COR-L47 (cell line): ENCODE measurements at places on chromosomes 1 and 21.

DNA sequence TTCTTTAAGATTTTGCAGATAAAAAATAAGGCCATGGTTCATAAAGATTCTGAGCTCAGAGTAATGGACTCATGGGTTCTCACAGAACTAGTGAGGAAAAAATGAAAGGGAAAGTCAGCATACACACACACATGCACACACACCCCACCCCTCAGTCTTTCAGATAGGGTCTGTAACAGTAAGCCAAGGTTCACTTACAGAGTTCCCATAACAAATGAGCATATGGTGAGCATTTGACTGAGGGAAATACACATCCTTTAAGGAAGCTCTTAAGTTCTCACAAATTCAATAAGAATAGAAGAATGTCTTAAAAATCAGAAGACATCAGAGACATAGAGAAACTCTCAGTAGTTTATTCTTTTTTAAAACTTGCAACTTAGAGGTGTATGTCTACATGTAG lies 57.9 kb downstream of the NTMT2 start:
- no peak for DNase-seq

DNA sequence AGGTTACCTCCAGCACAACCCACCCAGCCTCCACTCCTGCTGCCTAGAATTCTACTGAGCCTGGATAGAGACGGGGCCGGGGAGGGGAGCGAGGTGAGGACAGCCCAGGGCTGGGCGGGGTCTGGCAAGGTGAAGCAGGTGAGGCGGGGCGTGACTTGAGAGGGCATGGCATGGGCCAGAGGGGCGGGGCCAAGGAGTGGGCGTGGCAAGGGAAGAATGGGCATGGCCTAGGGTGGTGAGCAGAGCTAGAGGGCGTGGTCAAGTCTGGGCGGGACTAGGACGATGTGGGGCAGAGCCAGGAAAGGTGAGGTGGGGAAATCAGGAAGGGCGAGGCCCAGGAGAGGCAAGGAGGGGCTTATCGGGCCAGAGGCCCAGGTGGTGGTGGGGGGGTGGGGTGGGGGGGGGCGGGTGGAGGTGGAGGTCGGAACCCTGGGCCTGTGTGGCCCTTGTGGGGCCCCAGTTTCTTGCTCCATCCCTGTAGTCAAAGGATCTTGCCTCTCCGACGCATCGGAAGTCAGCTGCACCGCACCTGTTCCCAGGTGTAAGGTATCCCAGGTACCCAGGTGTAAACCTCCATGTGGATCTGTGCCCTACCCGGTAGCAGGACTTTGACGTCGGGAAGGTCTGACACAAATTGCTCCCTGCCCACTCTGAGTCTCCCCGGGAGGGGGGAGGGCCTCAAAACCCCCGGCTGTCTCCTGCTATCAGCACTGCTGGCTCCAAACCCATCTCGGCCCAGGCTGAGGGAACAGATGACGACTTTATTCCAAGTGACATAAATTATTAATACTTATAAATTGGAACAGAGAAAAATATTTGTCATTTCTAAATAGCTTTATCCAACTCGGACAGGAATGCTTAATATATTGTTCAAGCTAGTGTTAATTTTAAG lies 32.9 kb upstream of the UTS2 start:
- DNase-seq: no peak

DNA sequence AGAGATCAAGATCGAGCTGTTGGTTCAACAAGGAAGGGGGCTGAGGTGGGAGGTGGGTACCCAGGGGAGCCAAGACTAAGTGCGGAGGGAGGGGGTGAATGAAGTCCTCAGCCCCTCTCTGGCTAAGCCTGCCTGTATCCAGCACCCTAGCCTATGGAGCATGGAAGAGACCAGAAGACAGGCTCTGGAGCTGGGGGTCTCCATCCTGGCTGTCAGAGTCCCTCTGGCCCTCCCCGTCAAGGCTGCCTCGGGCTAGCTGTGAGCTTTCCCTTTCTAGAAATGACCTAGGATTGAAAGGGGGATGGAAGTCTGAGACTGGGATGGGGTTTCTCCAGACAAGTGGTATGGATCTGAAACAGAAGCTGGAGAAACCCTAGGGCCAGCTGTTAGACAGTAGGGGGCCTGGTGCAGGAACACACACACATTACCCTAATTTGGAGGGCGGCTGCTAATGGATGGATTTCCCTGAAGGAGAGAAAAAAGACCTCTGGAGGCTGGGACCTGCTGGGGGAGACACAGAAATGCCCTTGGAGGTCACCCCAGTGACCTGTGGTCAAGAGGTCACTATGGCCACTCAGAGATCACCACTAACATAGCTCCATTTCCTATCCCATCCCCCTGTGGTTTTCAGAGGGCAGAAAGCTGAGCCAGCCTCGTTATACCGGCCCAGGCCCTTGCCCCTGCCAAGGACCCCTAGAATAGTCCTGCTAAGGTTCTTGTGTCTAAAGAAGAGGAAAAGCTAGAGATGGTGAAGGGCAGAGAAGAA lies 107.8 kb downstream of the TMEM53 start:
- DNase-seq: no peak

DNA sequence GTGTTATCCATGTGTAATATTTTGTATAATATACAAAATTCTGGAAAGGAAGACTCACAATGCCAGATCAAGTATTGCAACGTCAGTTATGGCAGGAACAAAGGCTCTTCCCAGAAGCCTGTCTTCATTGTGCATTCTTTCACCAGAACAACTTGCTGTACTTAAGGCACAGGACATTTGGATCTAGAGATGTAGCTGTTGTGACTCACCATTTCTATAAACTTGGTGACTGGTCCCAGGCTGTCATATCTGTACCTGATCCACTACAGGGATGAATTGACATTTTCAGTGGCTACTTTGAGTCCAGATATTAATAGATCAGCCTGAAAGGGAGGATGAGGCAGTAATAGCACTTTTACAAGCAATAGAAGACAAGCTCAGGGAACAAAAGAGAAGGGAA lies 299.8 kb downstream of the DISC1 start:
- DNase-seq: no peak

DNA sequence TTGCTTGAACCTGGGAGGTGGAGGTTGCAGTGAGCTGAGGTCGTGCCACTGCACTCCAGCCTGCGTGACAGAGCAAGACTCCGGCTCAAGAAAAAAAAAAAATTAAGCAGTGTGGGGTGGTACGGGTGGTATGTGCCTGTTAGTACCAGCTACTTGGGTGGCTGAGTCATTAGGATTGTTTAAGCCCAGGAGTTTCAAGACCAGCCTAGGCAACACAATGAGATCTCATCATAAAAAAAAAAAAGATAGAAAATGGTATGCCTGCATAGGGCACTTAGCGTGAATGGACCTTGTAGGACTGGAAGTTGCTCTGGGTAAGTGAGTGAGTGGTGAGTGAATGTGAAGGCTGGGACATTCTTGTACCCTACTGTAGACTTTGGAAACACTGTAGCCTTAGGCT lies 37.0 kb downstream of the TBCE start:
- DNase-seq: no peak

DNA sequence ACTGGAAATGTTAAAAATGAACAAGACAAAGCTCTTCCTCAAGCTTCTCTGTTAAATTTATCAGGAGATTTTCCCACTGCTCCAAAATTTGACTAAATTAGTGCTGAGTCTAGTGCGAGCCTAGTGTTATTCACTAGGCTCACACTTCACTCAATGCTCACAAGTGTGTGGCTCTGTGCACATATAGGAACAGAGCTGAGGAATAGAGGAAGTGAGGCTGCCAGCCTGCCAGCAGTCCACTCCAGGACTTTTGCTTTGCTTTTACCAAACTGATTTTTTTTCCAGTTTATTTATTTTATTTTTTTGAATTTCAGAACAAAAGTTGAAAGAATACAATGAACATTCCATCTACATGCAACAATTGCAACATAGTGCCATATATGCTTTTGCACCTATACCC lies 87.2 kb downstream of the VAV3 start:
- DNase-seq: no peak

DNA sequence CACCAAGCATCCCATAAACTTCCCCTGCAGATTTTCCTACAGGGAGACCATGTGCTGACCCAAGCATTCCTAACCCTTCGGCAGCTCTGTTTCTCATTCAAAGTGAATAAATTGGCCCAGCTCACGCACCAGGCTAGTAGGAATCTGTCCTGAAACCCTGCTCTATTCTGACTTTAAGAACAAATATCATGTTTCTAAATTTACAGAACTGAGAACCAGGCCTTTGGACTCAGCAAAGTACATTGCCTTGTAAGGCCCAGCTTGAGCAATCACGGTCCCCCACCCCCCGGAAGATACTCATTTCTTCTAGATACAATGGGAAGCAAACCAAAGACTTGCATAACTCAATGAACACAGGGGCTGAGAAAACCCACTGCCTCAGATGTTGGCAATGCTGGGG lies 160.1 kb upstream of the NFIA start:
- no peak for DNase-seq

GRCh38 chr1:94651076-94651475 lies 109.5 kb upstream of the F3 start:
- DNase-seq: no peak

DNA sequence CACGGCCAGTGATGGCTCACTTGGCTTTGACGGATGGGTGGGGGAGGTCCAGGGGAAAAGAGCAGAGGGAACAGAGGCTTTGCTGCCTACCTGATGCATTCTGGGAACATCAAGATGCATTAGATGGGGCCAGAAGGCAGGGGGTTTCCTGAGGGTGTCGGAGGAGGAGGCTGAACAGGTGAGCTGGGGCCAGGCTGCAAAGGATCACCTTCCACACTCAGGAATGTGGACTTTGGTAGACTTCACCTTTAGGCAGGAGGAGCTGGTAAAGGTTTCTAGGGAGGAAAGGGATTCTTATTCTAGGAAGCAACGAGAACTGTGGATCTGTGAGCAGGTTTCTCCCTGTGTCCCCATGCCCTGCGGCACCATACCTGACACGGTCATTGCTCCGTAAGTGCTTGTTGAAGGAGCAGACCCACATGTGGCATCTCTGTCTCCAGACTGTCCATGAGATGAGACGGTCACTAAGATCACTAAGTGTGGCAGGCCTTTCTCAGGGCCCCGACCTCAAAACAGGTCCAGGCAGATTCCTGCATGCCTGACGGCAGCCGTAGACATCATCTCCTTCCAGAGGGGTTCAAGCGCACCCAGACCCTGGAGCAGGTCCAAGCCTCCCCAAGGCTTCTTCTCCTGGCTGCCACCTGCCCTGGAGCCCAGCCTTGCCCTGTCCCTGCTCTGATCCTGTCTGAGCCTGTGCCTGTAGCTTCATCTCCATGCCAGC lies 89.1 kb upstream of the SLC25A33 start:
- DNase-seq: no peak

- DNase-seq: no peak
Measured at GRCh38 chr1:105101261-105101660, 1351.6 kb downstream of the AMY1C start.

- DNase-seq: no peak
Measured at GRCh38 chr1:86365896-86366295, 30.2 kb downstream of the ODF2L start.

DNA sequence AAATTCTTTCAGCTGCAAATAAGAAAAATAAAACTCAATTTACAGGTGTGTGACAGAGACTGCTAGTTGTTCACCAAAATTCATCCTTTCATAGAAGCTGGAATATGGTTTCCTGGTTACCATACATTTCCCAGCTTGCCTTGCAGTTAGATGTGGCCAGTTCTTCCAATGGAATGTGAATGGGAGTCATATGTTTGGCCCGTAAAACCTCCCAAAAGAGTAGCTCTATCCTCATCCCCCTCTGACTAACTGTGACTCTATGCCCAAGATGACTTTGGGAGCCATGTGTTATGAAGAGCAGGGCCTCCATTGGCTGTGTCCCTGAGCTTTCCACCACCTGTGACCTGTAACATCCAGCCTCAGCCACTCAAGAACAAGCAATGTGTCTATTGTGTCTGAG lies 90.6 kb upstream of the NGF start:
- no peak for DNase-seq

DNA sequence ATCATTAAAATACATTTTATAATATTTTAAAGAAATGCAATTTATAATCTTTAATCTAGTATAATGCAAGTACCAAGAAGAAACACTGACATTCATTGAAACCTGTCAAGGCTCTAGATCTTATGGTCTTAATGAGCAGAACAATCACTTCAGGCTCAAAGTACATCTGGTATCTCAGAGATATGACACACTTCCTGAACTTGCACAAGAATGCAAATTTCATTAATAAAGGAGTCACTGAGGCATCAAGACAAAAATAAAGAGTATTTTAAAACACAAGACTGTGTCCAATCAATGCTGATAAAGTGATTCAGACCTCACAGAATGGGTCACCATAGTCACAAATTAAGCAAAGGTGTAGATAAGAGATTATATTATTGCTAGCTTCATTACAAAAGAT lies 178.1 kb downstream of the AK5 start:
- DNase-seq: no peak

GRCh38 chr1:228930479-228930957 lies 195.2 kb downstream of the RHOU start:
- DNase-seq: no peak

DNA sequence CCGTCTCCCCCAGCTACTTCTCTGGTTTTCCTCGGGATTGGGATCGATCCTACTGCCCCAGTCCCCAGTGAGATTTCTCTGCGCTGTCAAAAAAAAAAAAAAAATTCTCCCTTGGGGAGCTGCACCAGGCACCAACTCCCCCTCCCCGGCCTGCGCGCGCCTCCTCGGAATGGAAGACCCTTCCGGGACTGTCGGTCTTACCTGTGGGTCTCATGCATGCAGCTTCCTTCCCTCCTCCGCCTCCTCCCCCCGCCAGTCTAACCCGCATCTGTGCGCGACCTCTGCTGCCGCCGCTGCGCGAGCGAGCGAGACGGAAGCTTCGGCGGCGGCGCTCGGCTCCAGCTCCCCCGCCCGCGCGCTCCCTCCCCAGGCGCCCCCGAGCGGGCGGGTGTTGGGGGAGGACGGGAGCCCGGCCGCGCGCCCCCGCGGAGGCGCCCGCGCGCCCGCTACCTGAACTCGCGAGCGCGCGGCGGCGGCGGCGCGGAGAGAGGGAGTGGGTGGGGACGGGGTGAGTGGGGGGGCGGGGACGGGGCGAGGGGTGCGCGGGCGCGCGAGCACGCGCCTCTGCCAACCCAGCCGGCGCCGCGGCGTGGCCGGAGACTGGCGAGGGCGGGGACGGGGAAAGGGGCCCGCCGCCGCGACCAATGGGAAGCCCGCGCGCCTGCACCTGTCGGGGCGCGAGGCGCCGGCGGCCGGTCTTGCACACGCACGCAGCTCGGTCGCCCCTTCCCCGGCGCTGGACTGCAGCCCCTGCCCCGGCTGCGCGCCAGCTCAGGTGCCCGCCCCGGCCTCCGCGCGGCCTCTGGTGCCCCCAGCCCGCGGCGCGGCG lies at the start of gene SUSD4:
TSS of gene SUSD4 (minus strand) at position 321 of the 829 bp plus-strand sequence. CDS start 751 bp downstream, outside the sequence.
- DNase-seq: peak; percentile 79

- DNase-seq: peak; percentile 6
Measured at GRCh38 chr1:1788646-1789431, 10.6 kb upstream of the NADK start.

DNA sequence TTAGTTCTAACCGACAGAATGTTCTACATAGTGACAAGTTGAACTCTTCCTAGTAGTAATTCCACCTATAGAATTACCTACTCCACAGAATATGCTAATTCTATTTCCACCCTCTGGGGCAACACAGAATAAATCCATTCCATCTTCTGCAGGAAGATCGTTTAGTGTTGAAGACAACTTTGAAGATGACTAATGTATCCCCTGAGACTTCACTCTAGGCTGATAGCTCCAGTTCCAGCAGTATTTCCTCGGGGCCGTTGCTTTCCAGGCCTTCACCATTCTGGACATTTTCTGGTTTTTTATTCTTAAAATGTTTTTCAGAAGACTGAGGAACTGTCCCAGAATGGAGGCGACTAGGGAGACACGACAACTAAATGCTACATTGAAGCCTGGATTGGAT lies 61.0 kb upstream of the CSF1 start:
- no peak for DNase-seq
